Bronchial epithelial cell (primary cell): ENCODE measurements at places on chromosomes 4 and X. TPM values are rescaled to one million over a fixed set of nuclear protein-coding genes. Genes with fewer than 3 reads are reported as not detected.

The NWD2 gene
- 0.26 and 1.2 TPM in 2 replicates for total RNA-seq

The SORBS2 gene
- total RNA-seq, result 1.1 and 1.9 TPM in 2 replicates

The SPANXA2 gene
- total RNA-seq, result not detected in 2 replicates

The CSAG3 gene
- not detected in 2 replicates for total RNA-seq

The LDOC1 gene
- 1.3 and 1.9 TPM in 2 replicates for total RNA-seq

The MAOB gene
- total RNA-seq, result under 0.01 and 0.13 TPM in 2 replicates

The TCEAL8 gene
- 60.2 and 69.2 TPM in 2 replicates for total RNA-seq

DNA sequence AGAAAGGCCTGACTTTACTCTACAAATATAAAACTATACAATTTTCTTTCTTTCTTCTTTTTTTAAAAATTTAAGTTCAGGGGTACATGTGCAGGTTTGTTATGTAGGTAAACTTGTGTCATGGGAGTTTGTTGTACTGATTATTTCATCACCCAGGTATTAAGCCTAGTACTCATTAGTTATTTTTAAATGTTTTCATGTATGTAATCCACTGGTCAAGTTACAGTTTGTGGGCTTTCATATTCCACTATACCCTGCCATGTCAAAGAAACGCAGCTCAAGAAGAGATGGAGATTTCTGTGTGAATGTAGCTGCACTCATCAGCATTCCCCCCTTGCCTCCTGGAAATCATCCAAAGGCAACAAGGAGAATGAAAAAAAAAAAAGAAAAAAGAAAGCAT lies 31.2 kb upstream of the SPRY1 start:
- no peak for DNase-seq

DNA sequence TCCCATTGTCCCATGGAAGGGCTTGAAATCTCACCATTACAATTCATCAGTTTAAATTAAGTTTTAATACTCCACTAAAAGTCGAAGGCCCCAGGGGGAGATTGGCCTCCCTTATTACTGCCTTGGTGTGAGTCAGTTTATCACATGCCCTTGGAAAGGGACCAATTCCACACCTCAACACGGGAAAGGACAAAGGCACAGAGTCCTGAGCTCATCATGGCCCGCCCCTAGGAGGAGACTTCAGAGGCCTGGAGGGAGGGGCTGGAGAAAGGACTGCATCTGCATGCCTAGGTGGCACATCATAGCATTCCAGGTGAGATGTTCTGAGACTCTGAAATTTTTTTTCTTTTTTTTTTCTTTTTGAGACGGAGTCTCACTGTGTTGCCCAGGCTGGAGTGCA lies 2.8 kb upstream of the SEL1L3 start:
- peak; percentile 98 for DNase-seq

DNA sequence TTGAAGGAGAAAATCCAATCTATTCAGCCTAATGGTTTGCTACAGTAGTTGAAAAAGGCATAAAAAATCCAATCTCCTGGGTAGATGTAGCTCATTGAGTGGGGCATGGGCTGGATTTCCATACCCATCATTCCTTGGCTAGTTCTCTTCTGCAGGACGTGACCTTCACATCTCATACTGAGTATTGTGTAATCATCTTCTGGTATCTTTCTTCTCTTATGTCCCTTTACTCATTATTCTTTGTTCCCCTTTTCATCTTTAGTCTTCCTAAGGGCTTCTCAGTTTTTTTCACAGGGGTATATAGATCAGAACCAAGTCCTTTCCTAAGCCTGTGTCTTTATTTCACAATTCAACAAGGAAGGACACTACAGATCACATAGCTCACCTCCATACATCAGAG lies 727.6 kb upstream of the MAGEB2 start:
- DNase-seq, result no peak

- no peak for DNase-seq
These were observed 148.4 kb upstream of the SPRY1 start for GRCh38 chr4:123248085-123248659.

- peak; percentile 60 for DNase-seq
These were observed 36.1 kb downstream of the PHOX2B start for GRCh38 chr4:41712425-41712824.

DNA sequence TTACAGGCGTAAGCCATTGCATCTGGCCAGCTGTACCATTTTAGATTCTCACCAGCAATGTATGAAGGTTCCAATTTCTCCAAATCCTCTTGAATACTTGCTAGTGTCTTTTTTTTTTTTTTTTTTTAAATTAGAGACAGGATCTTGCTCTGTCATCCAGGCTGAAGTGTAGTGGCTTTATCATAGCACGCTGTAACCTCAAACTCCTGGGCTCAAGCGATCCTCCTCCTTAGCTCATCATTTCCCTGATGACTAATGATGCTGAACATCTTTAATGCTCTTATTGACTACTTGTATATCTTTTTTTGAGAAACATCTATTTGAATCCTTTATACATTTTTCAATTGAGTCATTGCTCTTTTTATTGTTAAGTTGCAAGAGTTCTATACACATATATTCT lies 40.3 kb downstream of the HDAC8 start:
- DNase-seq, result no peak

- no peak for DNase-seq
These were observed 464.7 kb upstream of the TRAM1L1 start for GRCh38 chr4:117550085-117550484.

DNA sequence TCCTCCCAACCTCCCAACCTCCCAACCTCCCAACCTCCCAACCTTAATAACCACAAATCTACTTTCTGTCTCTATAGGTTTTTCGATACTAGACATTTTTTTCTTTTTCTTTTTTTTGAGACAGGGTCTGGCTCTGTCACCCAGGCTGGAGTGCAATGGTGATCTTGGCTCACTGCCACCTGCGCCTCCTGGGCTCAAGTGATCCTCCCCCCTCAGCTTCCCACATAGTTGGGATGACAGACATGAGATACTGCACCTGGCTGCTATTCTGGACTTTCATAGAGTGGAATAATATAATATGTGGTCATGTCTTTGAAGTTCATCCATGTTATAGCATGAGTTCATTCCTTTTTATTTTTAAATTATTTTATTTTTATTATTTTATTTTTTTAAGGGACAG lies 39.5 kb upstream of the ZFX start:
- DNase-seq, result no peak

DNA sequence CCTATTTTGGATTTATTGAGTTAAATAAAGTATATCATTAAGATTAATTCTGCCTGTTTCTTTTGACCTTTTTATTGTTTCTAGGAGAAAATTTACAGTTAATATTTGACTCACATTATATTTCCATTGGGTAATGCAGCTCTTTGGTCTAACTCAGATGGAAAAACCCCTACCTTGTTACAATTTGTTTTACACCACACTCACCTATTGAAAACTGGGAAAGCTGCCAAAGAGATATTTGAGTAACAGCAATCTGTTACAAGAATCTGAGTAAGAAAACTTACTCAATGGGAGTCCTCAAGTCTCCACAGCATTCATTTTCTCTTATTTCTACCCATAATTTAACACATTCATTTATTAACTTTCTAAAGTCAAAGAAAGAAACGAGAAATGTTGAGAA lies 108.0 kb upstream of the TLL1 start:
- DNase-seq, result peak; percentile 92

GRCh38 chr4:85398276-85398675 lies 76.7 kb upstream of the ARHGAP24 start:
- DNase-seq, result no peak

- DNase-seq, result peak; percentile 25
These were observed 478.9 kb downstream of the KCNIP4 start for GRCh38 chr4:21469438-21470300.

GRCh38 chrX:53288189-53288588 lies 6.8 kb upstream of the IQSEC2 start:
- no peak for DNase-seq

- peak; percentile 48 for DNase-seq
These were observed at the start of gene BEX4 for GRCh38 chrX:103214870-103215424. Gene BEX4, plus strand, starts transcription at chrX:103215108. Its CDS starts 1,046 bp downstream, at chrX:103216154.
